ENCODE measurements at places on chromosomes 1 and 21. TPM values are rescaled to one million over a fixed set of nuclear protein-coding genes. Genes with fewer than 3 reads are reported as not detected.

Gene FCAMR
- total RNA-seq: not detected

Gene OR2T2
- total RNA-seq: not detected

Gene ALX3
- not detected for total RNA-seq

Gene CDA
- total RNA-seq: not detected

Gene PIGR
- not detected for total RNA-seq

Gene PDE4B
- 15.1 TPM for total RNA-seq

Gene AQP10
- 0.05 TPM for total RNA-seq

Gene CELA3A
- not detected for total RNA-seq

Gene ESRRG
- total RNA-seq: under 0.01 TPM

Gene PTGFR
- 34.0 TPM for total RNA-seq

Gene AMY1C
- total RNA-seq: not detected

Gene DYNLT5
- 0.30 TPM for total RNA-seq

Gene AIM2
- 0.46 TPM for total RNA-seq

Gene TSPAN2
- total RNA-seq: 0.30 TPM

Gene CRABP2
- 19.9 TPM for total RNA-seq

Gene OR6N1
- not detected for total RNA-seq

Gene CADM3
- total RNA-seq: 0.30 TPM

Gene IGSF8
- 56.4 TPM for total RNA-seq

Gene DPM3
- total RNA-seq: 11.4 TPM

Data from smooth muscle cell of the umbilical artery (primary cell).